CD4-positive, alpha-beta T cell treated with Interleukin-6 for 4 hours (primary cell): ENCODE measurements at places on chromosomes 1 and 21.

GRCh38 chr1:67642629-67643028, 42.4 kb upstream of the GADD45A start:
- no peak for DNase-seq

GRCh38 chr1:244089561-244089960, 38.5 kb downstream of the ZBTB18 start:
- no peak for DNase-seq

DNA sequence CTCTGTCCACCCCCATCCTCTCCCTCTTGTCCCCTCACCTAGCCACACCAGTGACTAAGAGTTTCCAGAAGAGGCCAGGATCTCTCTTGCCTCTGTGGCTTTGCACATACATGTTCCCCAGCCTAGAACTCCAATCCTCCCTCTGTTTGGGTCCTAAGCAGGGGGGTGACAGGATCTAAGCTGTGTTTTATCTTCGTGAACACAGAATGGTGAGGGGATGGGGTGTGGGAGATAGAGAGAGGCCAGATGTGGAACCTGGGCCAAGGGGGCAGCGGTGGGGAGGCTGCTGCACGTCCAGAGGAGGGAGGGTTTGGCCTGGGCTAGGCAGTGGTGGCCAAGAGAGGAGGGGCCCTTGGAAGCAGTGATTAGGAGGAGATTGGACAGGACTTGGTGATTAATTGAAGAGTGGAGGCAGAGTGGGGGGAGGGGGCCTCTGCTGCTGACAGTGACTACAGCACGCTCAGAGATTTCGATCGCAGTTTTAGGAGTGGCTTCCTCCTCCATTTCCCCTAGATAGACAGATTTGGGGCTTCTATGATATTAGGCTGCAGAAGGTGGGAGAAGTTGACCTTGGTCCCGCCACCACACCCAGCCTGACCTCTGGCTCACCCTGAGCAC, 17.1 kb upstream of the ADGRB2 start:
- no peak for DNase-seq

DNA sequence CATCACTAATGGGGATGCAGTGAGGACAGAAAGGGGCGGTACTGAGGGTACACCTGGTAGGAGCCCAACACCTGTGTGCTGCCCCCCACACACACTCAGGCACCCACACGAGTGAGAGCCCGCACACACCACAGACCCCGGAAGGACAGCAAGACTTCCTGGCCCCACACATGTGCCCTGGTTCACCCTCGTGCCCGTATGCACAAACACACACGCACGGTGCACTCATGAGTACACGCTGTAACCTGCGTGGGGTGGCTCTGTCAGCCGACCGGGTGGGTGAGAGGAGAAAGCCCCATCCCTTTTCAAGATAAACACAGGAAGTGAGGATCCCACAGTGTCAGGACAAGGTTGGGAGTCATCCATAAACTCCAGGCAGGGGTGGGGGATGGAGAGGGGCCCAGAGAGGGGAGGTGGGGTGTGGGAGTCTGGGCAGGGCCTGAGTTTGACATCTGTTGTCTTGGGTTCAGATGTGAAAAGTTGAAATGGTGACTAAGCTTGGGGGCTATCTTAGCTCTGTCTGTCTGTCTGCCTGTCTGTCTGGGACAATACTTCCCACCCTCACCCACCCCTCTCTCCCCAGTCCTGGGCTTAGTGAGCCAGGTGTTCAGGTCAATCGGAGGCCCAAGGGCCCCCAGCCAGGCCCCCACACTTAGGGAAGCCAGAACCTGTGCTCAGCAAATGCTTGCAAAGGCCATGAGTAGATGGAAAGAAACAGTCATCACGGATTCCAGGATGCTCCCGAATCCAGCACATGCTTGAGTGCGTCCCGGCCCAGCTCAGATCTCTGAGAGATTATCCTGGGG, 119.8 kb upstream of the ZBTB40 start:
- no peak for DNase-seq

- DNase-seq: no peak
These were observed 108.2 kb downstream of the NAV1 start for GRCh38 chr1:201647094-201647493.

- peak; percentile 11 for DNase-seq
These were observed 20.1 kb downstream of the YTHDF2 start for GRCh38 chr1:28756846-28757245.

DNA sequence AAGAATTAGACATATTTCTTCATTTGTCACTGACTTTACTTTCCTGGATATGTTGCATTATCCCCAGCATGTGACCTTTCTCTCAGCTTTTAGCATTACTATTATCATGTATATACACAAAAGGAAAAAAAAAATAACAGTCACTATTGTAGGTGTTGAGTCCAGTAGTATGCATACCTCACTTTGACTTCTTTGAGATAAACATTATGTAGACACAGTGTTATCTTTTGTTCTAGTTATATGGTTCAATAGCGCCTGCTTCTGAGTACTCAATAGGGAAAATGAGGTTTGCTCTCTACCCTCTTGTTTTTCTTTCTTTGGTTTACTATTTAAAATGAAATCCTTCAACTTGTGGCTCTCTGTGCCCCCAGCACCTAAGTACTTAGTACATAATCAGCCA, 409.6 kb upstream of the PKN2 start:
- no peak for DNase-seq

DNA sequence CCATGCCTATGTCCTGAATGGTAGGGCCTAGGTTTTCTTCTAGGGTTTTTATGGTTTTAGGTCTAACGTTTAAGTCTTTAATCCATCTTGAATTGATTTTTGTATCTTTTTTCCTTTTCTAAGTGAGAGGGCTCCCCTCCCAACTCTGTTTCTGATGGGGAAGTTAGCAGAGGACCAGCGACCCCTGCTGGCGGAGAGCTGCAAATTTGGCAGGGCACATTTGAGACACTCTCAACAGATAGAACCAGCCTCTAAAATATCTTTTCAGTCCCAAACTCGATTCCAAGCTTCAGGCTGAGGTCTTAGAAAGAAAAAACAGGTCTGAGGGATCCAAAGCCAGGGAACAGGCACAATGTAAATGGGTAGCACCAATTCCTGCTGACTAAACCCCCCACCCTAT, 32.5 kb downstream of the LRRC3 start:
- peak; percentile 49 for DNase-seq

DNA sequence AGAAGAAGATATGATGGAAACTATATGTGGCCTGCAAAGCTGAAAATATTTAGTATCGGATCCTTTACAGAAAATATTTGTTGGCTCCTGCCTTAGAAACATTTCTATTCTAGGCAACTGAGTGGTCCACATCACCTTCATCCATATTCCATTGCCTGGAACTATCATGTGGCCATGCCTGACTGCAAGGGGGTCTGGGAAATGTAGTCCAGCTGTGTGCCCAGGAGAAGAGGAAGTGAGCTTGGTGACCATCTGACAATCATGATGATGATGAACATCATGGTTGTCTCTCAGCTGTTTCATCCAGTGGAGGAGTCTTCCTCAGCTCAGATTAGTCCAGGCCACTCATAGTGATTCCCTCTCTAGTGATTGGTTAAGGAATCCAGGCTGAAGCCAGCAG, 61.8 kb upstream of the IFNLR1 start:
- no peak for DNase-seq

GRCh38 chr1:36591278-36591677, 108.6 kb upstream of the CSF3R start:
- no peak for DNase-seq

DNA sequence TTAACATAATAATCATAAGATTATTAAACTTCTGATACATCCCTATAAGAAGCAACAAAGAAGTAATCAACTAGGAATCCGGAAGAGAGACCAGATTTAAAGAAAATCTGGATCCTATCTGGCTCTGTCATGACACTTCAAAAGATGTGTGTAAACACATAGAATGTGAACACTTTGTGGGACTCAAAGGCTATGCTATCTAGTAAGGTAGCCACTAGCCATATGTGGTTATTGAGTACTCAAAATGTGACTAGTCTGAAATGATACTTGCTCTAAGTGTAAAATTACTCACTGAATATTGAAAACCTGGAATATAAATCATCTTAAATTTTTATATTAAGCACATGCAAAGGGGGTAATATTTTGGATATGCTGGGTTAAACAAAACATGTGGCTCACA, 8.7 kb downstream of the FUBP1 start:
- DNase-seq: no peak

DNA sequence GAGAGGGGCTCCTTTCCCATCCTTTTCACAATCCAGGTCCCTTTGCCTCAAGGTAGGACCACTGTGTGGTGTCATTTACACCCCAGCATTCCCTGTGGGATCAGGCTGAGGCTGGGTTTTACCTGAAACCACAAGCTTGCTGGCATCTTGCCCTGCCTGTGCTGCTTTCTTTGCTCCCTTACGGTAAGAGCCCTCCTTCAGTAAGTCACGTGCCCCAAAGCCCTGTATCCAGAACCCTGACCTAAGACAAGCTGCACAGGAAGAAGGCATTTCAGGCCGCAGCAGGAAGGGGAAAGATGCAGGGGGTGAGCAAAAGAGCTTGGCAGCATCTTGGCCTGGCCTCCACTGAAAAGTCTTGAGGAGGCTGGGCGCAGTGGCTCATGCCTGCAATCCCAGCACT, 58.4 kb downstream of the KLHDC7A start:
- DNase-seq: no peak

DNA sequence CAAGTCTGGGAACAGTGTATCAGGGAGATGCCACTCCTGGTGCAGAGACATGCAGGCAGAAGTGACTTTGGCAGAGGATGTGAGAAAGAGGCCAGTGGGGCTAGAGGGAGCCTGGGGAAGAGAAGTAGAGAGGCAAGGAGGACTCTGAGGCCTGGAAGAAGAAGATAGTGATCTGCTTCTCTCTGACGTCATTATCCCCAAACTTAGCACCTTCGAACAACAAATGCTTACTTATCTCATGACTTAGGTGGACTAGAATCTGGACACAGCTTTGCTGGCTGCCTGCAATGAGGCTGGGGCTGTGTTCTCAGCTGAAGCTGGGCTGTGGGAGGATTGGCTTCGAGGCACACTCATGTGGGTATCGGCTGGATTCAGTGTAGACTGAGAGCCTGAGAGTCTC, 44.5 kb upstream of the ZNF678 start:
- no peak for DNase-seq

DNA sequence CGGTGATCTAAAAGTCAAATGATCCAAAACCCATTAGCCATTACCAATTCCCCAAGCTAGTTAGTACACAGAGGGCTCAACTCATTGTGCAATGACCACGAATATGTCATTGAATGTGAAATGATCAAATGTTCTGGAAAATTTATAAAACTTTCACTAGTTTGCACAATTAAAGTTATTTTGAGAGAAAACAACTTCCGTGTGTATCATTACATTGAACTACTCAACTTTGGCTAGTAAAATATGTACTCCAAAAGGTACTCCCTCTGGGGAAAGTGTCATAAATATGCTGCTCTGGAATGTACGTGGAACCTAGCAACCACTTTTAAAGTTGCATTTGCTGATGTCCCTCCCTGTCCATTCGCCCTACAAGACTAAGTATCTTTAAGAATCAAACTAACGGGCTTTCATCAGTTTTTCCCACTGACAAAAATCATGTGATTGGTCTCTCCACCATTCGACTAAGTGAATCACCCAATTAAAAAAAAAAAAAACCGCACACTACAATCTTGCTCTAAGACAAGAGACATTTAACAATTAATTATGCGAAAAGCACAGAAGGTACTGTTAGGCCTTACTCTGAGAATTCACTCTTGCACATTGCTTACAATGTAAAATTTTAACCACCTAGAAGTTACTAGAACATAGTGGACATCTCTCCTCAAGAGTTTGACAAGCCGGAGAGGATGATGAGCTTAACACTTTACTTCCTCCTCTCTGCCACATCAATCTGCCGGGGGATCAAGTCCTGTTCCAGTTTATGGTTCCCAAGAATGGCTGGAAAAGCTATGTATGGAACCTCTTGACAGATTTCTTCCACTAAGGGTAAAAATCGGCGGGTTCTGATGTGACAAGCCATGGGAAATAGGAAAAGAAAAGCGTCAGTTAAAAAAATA, 1.2 kb downstream of the ACBD3 start:
- DNase-seq: no peak

DNA sequence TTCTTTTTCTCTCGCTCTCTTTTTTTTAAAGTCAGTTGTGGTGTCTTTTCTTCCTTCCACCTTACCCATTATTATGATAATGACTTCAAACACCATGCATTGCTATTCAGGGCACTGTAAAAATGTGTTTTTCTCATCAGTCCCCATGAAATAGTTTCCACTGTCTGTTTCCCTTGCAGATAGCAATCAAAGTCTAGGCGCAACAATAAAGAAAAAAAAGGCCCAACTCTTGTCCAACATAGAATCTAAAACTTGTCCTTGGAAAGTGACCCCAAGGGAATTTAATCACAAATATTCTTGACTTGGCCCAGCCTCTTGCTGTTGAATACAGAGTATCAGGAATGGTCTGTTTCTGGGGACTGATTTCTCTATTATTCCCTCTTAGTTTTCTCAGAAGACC, 382.5 kb downstream of the PLPP3 start:
- DNase-seq: no peak

GRCh38 chr1:90717356-90717664, 208 bp upstream of the BARHL2 start:
- DNase-seq: no peak

DNA sequence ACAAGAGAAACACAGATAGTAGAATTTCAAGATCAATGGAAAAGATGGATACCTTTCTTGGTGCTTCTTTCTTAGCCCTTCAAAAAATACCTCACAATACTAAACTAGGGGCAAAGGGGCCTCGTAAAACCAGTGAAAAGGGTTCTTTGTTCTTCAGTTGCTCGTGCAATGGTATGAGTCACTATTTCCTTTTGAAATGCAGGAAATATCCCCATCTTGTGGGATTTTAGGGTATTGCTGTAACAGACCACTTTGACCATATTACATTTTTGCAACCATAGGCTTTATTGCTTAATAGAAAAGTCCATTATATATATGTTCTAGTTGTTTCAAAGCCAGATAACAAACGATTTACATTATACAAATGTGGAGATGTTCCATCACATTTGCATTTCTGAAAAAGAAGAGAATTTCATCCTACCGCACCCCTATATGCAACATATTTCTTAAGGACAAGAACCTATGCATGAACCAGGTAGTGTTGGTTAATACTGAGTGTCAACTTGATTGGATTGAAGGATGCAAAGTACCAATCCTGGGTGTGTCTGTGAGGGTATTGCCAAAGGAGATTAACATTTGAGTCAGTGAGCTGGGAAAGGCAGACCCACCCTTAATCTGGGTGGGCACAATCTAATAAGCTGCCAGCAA, 88.6 kb upstream of the PKN2 start:
- no peak for DNase-seq

DNA sequence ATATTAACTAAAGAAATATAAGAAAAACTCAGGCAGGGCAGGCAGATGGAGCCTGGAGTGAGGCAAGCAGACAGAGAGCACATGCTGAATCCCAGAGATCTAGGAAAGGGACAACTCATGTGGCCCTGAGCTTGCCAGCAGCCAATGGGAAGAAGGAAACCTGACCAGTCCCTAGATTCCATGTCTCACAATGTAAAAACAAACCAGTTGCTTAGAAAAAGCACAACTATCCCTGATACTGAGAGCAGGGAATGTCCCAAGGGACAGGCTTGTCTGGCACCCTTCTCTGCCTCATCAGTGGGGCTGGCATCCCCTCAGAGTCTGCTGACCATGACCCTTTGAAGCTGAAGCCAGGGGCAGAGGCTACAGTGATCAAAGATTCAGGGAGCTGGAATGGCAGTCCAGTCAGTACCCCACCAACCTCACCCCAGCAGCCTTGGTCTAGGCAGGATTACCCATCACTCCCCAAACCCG, 27.8 kb downstream of the HSPG2 start:
- no peak for DNase-seq

- no peak for DNase-seq
These were observed 17.2 kb upstream of the BEND5 start for GRCh38 chr1:48793863-48794262.
